CD4-positive, alpha-beta T cell treated with Interleukin-6 at 100 ng/mL for 8 hours (primary cell): ENCODE measurements at places on chromosomes 1 and 21.

DNA sequence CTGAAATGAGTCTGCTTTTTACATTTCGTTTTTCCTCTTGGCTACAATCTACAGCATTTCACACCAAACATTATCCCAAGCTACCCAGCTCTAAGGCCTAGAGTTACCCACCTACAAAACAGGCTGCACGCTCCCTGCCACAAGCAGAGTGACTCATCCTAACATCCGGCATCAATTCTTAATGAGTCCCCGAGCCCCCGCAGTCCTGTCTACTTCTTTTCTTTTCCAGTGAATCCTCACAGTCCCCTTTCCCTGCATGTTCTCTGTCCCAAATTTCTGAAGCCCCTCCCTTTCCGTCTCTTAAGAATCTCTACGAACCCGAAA, 650 bp downstream of the PCNX2 start:
- peak; percentile 45 for DNase-seq

- no peak for DNase-seq
These were observed 11.3 kb downstream of the FMO2 start for GRCh38 chr1:171196351-171196750.

DNA sequence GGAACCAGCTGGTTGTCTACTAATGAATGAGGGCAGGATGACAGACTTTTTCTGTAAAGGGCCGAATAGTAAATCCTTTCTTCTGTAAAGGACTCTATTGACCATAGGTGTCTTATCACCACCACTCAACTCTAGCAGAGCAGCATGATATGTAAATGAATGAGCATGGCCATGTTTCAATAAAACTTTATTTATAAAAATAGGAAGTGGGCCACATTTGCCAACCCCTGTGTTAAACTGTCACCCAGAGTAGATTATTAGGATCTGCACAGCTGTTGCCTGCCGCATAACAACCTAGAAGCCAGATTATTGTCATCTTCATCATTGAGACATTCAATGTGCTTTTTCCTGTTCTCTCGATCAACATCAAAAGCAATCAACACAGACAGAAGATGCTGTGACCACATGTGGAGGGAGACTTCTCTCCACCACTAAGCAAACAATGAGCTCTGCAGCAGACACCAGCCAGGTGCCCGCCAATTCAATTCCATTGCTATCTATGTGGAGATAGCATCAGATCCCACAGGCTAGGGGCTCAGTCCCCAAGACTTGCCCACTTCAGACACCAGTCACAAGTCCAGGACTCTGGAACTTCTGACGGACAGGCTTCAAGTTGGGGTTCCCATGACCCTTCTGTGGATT, 6.8 kb upstream of the EFHD2 start:
- DNase-seq = no peak

DNA sequence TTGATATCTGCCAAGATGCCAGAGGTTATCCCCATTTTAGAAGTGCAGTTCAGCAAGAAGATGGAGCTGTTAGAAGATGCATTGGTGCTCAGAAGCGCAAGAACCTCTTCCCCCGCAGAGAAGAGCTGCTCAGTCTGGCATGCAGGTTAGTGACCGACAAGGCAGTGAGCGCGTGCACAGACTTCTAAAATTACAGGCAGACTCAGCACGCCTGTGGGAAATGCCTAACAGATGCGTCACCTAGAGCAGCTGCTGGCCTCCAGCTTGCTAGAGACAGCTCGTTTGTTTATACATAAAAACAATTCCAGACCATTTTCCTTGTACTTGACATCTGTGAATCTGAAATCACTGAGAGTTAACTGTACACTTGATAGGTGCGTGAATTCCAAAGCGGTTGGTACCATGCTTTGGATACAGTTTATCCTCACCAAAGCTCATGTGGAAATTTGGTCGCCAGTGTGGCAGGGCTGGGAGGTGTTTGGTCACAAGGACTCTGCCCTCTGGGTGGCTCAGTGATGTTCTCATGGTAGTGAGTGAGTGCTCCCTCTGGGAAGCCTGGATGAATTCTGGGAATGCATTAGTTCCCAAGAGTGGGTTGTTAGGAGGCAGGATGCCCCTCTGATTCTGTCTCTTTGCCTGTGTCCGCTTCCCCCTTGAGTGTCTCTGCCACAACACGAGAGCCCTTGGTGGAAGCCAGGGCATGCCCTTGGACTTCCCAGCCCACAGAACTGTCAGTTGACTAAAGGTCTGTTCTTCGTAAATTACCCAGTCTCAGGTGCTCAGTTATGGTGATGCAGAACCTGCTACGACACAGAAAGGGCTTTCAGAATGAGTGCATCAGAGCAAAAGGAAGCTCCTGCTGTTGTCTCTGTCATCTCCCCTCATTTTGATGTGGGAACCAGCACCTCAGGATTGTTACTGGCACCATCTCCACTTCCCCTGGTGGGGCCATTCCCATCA, 24.4 kb downstream of the SNAP47 start:
- no peak for DNase-seq

GRCh38 chr1:12001249-12001917, 17.9 kb upstream of the MIIP start:
- peak; percentile 18 for DNase-seq

DNA sequence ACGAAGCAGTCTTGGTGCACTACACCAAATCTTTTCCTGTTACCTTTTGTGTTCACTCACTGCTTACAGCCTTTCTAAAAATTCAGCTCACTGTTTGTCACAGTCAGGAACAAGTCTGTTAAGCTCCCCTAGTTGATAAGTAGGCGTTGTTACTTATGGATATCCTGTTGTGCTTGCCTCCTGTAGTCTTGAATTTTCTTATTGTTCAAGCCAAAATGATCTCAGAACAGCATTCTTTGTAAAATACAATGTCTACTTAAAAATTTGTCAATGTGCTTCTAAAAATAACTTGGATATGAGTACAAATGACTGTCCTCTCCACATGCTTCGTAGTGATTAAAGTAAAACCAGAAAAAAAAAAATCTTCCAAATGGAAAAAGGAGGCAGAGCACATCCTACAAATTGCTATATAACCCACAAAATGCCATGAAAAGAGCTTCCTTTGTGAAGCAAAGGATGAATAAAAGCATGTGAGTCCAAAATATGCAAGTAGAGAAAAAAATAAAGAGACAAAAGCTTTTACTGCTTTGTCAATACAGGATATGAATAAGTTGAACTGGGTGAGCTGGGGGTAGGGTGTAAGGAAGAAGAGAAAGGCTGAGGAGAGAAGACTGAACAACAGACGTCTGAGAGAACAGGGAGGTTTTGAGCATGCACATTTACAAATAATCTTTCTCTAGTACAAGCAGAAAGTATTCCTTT, 228.9 kb upstream of the ADGRL4 start:
- no peak for DNase-seq

- DNase-seq = no peak
These were observed 27.0 kb downstream of the RUNX3 start for GRCh38 chr1:24903011-24903461.

GRCh38 chr1:232951180-232951579, 769 bp downstream of the NTPCR start:
- peak; percentile 18 for DNase-seq

- no peak for DNase-seq
These were observed 95.0 kb downstream of the LAMC2 start for GRCh38 chr1:183281039-183281438.

DNA sequence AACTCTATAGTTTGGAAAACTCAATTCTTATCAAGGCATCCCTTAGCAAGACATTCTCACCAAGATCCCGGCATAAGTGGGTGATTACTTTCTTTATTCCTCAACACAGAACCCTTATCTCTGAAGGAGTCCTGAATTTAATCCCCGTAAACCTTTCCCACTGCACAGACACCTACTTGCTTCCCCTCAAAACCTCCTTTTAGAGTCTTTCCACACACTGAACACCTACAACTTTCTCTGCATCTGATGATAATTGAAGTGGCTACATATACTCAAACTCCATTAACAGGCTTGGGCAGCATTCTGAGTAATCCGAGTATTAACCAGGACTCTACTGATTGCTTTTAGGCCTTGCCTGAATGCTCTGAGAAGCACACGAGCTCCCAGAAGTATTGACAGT, 23.5 kb downstream of the PALMD start:
- no peak for DNase-seq

- no peak for DNase-seq
These were observed 3.5 kb downstream of the HSPG2 start for GRCh38 chr1:21933397-21934248.

DNA sequence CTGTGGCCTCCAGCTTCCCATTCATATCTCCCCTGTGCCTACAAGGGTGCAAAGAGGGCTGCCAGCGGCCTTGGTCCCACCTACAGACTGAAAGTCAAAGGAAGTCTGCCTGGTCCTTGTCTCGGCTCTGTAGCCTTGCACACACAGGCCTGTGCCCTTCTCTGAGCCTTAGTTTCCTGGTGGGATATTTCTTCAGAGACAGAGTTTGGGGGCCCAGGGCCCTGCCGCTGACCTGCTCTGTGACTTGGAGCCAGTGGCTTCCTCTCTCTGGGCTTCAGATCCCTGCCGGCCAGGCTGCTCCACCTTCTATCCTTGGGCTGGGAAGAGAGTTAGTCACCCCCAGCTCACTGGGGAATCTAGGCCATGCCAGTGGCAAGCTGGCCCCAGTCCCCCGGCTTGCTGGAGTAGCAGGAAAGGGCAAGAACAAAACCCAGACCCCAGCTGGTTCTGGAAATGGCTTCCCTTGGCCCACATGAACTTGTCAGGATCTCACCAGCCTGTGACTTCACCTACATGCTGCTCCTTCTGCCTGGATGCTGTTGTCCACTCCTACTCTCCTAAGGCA, 1.0 kb upstream of the TMEM61 start:
- no peak for DNase-seq

DNA sequence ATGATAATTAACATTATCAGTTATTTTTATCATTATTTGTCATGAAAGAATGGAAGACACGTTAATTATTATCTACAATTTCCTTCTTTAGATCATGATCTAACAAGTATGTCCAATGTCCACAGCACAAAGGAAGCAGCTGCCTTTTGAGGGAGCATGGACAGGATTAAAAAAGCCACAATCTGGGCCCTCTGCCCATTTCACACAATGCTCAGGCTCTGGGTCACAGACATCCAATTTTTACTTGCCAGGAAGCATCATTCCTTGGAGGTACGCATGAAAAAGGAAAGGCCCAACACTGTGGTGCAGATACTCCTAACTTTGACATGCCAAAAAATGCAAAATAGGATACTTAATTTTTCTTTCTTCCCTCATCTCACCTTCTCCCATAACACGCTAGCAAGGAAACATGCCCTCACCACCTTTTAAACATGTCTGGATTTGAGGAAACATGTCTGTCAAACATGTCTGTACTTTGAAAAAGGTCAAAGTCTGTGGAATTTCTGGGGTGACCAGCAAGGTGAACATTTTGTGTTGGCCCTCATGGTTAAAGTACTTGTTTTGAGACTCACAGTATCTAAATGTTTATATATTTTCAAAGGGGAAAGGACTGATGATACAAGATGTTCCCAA, 40.0 kb downstream of the GADD45A start:
- no peak for DNase-seq

- no peak for DNase-seq
These were observed 164.9 kb upstream of the USP25 start for GRCh38 chr21:15564907-15565306.

GRCh38 chr1:243903041-243903440, 53.0 kb upstream of the AKT3 start:
- no peak for DNase-seq
